ENCODE measurements at places on chromosomes 3 and 15.

DNA sequence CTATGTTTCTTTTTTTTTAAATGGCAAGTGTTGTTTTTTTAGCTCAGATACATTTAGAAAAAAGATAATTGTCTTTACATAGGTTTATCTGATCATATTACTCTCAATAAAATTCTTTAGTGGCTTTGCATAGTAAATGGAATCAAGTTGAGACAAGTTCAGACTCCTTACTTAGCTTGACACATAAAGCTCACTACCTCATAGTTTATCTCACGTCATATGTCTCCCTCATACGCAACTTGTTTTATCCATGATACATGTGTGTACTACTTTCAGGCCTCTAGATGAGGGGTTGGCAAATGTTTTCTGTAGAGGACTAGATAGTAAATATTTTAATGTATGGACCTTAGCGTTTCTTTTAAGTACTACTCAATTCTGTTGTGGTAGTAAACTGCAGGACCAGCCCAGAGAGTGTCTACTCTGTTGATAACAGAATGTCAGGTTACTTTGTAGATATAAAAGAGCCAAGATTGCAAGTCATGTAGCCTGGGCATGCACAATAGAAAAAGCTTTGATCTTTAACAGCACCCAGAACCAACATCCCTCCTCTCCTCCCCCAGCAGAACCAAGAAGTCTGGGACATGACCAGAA lies 28.2 kb upstream of the MGA start:
- DNase-seq, result no peak

- DNase-seq, result no peak
Measured at GRCh38 chr15:45548753-45549520, 26.4 kb upstream of the SLC30A4 start.

DNA sequence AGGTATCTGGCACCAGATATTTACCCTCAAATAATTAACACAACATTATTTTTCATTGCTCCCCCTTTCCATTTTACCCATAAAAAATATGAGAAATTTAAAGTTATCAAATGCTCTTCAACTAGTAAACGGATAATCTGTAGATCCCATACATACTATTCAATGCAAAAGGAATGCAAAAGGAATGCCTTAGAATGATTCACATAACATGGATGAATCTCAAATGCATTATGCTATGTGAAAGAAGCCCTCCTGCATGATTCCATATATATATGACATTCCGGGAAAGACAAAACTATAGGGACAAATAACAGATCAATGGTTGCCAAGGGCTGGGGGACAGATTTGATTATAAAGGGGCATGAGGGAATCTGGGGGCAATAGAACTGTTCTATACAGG lies 195.7 kb downstream of the STT3B start:
- DNase-seq, result no peak

- DNase-seq, result no peak
Measured at GRCh38 chr15:51846463-51847230, 17.2 kb downstream of the TMOD3 start.

- DNase-seq, result no peak
Measured at GRCh38 chr3:146088840-146089239, 72.1 kb downstream of the PLOD2 start.

DNA sequence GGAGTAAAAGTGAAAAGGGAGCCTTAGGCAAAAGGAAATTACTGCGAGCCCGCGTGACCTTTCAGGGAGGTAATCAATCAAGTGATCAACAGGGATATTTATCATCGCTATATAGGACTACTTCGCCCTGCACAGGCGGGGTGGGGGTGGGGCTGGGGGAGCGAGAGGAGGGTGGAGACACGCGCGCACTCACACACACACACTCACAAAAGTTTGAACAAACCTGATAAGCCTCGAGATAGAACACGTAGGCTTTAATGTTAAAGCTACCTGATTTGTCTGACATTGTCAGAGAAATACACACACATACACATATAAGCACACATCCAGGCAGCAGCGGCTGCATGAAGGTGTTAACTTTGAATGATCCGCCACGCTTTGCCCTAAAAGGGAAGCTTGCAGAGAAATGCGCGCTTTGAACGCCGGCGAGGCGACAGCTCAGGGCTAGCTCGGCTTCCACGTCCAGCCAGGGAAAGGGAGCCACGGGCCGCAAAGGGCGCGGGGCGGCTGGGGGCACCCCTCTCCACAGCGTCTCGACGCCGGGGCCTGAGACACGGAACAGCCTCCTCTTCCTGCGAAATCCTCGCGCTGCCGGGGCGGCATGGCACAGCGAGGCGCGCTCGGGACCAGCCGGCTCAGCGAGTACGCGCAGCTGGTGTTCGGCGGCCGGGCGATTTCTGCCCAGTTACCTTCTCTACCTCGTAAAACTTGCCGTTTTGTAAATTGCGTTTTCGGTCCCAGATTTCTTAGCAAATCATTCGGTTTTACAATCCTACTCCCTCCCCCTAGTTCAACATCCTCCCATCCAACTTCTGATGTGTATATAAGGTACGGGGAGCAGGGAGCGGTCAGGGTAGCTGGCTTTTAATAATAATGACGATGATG lies 4.8 kb upstream of the MECOM start:
- DNase-seq, result no peak

DNA sequence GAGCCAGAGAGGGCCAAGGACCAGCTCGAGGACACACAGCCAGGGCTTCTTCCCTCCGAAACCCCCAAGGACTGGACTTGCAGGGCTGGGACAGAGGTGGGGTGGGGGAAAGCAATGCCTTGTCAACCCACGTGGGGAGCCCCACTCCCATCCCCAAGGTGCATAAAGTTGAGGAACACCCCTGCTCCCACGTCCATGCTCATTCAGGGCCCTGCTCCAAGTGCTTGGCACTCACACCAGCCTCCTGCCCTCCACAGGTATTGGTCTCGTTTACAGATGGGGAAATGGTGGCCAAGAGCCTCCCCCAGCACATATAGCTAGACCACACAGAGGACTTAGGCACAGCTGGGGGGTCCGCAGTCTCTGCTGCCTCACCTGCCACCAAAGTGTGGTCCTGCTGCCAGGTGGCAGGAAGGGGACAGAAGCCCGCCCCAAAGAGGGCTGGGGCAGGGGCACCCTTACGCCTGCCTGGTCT lies 50.5 kb upstream of the CSPG4 start:
- no peak for DNase-seq

DNA sequence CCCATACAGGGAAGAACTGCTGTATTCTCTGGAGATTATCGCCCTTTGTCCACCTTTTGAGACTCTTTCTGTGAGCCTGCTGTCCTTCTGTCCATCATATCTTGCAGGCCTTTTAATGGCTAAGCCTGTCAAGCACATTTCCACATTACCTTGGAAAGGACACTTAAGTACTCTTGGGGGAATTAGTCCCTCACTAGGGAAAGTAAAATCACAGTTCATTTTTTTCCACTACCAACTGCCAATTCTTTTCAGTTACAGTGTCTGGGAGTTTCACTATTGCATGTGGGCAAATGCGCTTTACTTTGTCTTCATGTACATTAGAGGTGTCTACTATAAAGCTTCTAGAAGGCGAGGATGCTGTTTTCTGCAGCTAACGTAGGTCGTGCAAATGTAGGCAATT lies 242.1 kb downstream of the NSUN3 start:
- DNase-seq, result no peak

DNA sequence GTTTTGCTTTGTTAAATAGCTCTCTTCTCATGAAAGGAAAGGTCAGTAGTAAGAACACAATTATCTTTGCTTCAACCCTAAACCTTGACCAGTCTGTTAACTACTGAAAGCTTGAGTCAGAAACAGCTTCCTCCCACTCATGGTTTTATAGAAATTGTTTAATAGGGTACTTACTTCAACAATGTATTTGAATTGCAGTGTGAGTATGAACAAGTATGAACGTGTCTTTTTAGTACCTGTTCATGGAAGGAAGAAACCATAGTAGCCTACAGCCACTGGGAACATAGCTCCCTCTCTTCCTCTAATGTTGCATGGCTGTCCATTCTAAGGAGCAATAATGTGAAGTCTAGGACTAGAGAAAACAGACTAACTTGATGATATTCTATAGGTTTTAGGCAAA lies 311.0 kb downstream of the MCTP2 start:
- DNase-seq, result no peak

GRCh38 chr3:178202194-178202593 lies 334.0 kb upstream of the KCNMB2 start:
- no peak for DNase-seq
